HTR-8/SVneo (cell line): ENCODE measurements at places on chromosomes 6 and 20.

DNA sequence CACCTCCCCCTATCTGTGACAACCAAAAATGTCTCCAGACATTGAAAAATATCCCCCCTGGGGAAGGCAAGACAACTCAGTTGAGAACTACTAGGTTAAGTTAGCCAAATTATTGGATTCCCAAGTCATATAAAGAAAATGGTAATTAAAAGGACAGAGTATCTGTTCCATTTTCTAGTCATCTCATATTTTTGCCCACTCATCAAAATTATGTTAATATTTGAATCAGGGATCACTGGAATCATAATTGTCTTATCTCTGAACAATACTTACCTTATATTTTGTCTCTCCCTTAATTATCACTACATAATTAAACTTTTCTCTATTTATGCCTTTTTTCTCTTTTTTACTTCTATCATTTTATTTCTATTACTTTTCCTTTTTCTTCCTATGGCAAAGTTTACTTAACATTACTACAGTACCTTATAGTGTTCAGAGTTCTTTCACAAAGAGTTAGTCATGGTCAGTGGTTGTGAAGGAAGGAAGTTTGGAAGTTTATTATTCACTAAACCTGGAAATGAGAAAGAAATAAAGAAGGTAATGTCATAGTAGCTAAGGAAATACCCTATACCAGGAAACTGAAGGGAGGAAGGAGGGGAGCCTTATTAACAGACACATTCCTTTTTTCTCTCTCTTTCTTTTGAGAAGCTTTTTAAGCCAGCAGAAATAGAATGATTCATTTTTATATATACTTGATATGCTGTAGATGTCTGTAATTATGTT lies 332.9 kb downstream of the COL12A1 start:
- no peak for DNase-seq

DNA sequence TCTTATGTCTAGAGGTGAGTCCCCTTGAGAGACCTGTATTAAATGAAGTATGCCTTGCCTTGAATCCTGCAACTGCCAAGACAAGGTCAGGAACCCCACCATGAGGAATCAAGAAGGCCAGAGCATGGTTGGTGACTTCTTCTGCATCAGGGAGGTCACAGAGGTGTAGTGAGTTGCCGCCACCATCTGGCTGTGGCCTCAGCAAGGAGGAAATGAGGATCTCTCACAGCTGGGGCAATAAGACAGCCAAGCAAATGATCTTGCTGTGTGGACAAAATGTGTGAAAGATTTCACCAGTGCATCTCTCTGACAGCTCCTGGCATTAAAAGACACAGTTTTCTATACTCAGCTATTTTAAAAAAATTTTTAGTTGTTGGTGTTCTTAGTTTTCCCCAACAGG lies 611.0 kb downstream of the DOK5 start:
- DNase-seq: no peak

- no peak for DNase-seq
These were observed 1.2 kb downstream of the BRPF3 start for GRCh38 chr6:36197739-36198221.

DNA sequence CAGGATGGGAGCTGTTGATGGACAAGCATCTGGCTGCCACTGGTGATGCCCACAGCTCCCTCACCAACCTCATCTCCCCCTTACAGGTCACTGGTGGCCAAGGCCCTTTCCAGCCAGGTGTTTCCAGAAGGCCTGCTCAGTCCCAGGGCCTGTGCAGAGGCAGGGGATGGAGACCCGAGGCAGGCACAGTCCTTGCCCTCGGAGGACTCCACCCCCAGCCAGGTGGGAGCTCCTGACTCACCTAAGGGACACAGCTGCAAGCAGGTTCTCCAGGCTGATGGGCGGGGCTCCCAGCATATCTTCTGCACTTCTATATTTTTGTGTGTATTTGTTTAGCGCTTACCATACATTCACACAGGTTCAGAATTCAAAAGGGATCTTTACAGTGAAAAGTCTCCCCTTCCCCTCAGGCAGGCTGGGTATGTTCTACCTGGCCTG lies 17.4 kb downstream of the PRPH2 start:
- no peak for DNase-seq

GRCh38 chr20:60258255-60258863 lies 300.1 kb downstream of the CDH26 start:
- DNase-seq: no peak

DNA sequence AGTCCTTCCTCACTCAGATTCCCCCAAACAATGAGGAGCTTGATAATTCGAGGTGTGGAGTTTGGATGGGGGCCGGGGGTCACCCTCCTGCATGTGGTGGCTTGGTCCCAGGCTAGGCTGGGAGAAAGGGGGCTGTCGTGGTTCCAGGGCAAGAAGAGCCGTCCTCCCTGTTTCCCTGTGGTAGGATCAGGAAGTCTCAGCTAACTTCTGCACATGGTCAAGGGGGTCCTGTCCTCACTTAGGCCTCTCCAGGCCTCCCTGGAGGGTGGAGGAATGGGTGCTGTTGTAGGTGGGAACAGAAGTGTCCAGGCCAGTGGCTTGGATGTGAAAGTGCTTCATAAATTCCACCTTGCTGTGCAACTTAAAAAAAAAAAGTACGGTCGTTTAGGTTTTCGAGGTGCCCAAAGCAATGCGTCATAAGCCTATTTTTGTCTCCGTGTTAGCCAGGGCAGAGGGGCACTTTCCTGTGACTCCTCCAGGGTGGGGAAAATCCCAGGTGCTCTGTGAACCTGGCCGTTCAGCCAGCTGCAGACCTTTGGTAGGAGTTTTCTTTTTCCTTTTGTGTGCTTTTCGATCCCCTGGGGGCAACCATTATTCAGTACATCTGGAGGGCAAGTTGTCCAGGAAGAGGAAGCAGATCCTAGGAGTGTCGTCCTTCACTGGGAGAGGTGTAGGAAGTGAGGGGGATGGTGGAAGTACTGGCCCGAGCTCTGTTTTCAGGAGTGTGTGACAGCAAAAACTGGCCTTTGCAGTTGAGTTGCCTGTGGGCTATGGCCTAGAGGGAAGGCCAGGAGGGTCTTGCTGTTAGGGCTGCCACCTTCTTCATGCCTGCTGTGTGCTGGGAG lies 9.6 kb downstream of the IGF2R start:
- no peak for DNase-seq

- DNase-seq: no peak
These were observed 172.8 kb upstream of the PROKR2 start for GRCh38 chr20:5489601-5490000.

GRCh38 chr6:109311471-109311870 lies 70.8 kb downstream of the CD164 start:
- DNase-seq: no peak

DNA sequence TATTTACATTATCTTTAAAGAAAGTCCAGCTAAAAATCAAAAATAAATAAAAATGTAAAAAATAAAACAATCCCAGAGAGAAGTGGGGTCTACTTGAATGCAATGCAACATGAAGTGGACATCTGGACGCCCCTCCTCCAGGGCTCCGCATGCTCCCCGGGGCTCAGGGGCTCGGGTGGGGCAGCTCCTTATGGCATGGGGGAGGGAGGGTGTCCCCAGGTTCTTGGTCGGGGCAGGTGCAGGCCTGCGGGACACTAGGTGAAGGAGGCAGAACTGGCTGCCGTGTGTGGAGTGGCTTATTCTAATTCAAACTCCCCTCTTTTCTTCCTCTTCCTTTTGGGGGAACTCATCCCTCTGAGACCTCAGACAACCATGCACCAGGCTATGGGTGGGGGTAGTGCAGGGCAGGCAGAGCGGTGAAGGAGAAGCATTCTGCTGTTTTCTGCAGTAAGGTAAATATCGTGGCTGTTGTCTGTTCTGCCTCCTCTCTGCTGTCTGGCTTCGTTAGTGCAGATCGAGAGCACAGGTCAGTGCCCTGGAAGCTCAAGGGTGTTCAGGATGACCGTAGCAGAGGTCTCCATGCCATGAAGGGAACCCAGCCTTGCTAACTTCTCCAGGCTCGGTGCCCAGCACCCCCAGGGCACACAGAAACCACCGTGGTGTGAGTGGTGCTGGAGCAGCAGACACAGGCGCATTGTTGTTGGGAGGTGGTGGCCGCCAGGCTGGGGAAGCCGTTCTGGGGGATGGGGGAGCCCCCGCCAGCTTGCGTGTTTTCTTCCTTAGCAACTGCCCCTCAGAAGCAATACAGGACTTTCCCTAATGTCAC lies 82.6 kb downstream of the TTLL2 start:
- no peak for DNase-seq
